Activated CD8-positive, alpha-beta memory T cell treated with anti-CD3 and anti-CD28 coated beads, Interleukin-2, amount 50 U/mL, for 4 hours (primary cell): ENCODE measurements at places on chromosomes 16 and 17.

DNA sequence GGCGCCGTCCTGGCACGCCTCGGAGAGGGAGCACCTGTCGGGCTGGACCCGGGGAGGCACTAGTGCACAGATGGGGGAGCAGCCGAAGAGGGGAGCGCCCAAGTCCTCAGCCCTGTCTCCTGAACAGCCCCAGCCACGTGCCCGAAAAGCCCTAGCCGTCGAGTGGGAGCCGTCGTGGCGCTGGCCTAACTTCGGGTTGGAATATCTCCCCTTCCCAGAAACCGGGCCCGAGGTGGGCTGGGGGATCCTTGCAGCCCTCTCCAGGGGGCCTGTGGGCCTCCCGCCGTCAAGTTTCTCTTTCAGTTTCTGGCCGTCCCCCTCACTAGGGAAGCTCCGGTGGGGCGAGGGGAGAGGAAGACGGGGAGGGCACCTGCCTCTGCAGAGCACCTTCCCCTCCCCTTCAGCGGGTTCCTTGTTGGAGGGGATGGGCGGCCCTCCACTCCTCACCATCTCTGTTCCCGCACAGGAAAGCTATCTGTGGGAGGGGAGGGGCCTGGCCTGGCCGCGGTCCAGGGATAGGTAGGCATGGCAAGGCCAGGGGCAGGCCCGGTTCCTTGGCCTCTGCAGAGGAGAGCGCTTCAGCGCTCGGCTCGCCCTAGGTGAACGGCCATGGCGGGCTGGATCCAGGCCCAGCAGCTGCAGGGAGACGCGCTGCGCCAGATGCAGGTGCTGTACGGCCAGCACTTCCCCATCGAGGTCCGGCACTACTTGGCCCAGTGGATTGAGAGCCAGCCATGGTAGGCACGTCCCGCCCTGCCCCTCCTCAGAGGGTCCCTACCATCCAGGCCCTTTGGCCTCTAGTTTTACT lies 709 bp downstream of the STAT5A start:
- DNase-seq = peak; percentile 64

- no peak for DNase-seq
These were observed 1.9 kb upstream of the PLEKHG4 start for GRCh38 chr16:67277294-67277998.

DNA sequence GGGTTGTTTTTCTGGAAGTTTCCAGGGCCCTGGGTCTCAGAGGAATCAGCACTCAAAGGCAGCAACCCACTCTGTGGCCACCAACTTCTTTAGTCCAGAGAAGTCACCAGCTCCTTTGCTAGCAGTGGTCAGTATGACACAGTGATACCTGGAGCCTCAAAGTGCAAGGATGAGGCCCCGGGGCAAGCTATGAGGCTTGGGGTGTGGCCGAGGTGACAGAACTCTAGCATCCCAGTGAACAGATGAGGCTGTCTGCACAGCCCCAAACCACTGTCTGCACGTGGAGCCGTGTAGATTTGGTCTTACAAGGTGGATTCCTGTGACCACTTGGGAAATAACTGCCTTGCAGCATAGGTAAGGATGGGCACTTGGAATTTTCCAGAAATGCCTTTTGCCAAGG lies 24.9 kb downstream of the TEKT5 start:
- DNase-seq = no peak

- DNase-seq = no peak
These were observed 721 bp upstream of the WFIKKN2 start for GRCh38 chr17:50834429-50835300.

DNA sequence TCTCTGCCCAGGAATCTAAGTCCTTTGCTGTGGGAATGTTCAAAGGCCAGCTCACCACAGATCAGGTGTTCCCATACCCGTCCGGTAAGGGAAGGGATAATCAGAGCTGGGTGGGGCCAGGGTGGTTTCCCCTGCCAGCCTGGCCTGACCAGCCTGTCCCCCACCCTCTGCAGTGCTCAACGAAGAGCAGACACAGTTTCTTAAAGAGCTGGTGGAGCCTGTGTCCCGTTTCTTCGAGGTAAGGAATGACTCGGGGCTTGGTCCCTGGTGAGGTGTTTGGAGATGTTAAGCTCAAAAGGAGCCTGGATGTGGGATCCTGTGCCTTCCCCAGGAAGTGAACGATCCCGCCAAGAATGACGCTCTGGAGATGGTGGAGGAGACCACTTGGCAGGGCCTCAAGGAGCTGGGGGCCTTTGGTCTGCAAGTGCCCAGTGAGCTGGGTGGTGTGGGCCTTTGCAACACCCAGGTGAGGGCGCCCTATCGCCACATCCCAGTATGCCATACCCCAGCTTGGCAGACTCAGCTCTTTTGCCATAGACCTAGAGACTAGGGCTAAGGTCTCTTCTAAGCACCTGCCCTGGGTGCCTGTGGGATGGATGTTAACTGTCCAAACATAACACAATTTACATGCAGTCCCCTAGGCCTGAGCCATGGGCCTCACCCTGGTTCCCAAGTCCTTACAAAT lies 997 bp downstream of the ACADVL start:
- peak; percentile 63 for DNase-seq

DNA sequence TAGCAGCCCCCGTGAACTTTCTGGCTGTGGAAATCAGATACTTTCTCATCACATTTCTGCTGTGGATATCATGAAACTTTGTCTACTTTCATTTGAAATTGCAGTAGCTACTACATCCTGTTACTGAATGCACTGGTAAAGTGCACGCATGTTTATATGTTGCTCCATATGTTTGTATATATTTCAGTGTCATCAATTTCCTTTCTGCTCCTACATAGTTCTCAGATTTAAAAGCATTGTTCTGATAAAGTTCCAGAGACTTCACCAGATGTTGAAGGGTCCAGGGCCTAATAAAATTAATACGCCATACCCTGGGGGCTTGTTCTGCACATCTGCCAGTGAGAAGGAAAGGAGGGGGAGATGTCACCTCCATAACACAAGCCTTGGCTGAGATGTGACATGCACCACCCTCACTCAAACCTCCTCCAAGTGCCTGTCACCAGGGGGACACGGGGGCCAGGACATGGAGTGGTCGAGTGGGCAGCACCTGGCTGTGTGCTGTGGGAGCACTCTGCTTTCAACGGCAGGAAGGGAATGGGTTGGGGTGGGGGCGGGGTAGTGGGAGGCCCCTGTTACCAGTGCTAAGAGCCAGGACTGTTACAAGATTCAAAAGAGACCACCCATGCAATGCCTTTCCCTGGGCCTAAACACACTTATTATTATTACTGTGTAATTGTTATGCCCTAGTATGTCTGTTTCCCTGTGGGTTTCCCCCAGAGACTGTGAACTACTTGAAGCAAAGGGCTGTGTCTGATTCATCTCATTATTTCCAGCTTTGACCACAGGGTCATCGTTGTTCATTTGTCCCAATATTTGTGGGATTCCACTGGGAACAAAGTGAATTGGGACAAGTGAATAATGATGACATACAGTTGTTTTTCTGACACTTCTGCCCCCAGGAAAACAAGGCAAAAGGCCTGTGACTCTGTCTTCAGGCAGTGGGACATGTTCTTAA lies 193.4 kb downstream of the FOXL1 start:
- DNase-seq = no peak

- no peak for DNase-seq
These were observed 3.5 kb upstream of the CA5A start for GRCh38 chr16:87939562-87940423.

DNA sequence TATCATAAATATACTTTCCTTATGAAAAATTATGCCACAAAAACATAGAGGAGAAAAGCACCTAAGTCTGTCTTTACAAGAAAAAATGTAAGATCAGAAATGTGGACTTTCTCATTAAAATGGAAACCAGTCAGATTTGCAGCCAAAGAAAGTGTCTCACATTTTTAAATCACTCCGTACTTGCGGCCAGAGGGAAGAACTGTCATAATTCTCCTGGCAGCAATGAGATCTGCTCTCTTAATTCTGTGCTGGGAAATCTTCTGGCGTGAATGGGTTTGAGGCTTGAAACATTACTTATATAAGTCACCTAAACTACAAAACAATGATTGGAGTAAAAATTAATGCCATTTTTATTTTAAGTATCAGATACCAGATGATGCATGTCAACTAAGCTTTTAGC lies 10.7 kb downstream of the C16orf95 start:
- DNase-seq = no peak

DNA sequence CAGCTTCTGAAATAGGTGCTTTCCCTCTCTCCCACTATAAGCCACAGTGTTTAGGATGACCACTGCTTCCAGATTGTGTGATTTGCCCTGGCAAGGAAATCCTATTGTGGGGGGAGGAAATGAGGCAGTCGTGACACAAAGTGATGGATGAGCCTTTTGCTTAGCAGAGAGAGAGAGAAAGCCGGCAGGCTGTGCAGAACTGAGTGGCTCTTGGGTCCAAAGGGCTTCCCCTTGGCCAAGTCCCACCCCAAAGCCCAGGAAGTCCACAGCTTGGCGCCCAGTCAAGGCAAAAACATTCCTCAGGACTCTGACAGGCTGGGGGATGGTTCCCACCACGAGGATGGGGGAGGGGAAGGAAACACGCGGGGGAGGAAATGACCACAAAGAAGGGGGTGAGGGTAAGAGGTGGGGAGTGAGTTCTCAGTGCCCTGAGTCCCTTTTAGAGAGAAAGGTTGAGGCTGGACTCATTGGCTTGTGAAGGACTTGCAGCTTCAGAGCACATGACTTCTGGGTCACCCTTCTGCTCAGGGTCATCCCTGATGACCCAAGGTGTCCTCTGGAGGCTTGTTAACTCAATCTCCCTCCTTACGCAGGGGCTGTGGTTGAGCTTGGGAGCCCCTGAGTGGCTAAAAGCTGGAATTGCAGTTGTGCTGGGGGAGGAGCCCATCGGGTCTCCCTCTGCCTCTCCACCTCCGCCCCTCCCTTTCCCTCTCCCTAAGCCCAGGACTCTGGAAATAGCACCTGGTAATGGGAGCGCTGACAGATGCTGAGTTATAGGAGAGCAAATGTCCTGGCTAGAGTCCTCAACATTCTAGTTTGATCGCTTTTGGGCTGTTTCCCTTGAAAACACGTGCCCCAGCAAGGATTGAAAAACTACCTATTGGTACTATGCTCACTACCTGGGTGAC lies 10.3 kb upstream of the MSL1 start:
- peak; percentile 65 for DNase-seq

DNA sequence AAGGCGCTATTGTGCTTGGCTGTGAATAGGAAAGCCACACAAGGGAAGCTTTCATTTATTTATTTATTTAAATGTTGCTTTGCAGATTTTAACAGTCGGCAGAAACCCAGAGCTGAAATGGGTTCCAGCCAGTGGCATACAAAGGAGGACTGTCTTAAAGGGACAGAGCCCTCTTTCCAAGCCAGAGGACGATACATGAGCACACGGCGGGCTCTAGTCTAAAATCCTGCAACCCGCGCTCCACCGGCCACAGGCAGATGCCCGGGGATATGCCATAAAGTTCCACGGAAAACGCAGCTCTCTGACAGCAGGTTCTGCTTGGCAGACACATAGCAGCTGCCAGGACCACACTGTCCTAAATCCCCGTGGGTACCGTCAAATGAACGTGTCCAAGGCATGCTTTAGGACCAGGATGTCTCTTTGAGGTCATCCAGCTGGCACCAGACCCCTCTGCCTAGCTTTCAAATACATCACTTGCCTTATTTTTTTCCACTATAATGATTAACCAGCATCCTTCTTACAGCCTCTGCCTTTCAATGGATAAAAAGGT lies 64.6 kb downstream of the CYTH1 start:
- no peak for DNase-seq

DNA sequence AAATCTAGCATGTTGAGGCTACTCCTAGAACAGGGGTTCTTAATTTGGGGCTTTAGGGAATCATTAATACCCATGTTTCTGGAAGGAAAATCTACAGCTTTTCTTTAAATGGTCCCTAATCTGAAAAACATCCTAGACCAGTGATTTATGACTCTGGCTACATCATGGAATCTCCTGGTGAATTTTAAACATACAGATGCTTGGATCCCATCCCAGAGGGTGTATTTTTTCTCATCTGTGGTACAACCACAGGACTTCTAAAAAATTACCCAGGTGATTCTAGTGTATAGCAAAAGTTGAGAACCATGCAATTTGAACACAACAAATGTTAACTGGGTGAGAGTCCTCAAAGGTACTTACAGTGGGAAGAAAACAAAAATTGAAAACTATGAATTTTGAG lies 41.5 kb downstream of the KANSL1 start:
- DNase-seq = no peak

- no peak for DNase-seq
These were observed at the start of gene HYDIN for GRCh38 chr16:71230122-71230845. HYDIN (minus strand) TSS chr16:71230722; CDS start chr16:71186895, 43,827 bp downstream.

DNA sequence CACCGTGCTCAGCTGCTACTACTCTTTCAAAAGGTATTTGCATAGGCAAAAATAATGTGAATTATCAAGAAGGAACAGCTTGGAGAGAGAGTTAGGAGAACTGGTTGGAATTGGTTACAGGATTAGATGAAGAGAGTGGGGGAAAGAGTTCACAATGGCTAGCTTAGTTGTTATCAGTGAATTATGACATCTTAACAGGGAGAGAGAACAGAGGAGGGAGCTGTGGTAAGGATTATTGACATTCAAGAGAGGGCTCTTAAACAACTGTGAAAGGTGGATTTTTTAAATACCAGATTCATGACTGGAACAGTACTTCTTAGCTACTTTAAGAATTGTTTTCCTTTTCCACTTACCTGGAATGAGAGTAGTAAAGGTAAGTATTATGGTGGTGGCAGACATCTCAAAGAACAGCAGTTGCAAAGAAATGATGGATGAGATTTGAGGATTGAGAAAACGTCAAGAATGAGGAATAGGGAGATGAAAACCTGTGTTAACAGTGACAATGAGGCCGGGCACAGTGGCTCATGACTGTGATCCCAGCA lies 43.9 kb upstream of the SLC5A11 start:
- no peak for DNase-seq

DNA sequence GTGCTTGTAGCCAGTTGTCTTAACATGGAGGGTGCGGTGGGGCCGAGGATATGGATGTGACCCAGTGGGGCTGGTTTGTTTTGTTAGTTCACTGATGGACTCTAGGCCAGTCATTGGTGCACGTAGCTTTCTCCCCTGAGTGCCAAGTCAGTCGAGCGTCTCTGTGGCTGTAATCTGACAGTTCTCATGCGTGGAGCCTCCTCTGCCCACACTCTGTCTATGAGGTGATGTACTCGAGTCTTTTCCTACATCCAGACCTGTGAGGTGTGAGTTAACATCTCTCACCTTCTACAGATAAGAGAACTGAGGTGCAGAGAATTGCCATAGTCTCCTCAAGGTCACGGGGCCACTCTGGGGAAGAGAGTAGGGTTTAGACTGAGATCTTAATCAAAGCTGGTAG lies 90.2 kb downstream of the MARCHF10 start:
- no peak for DNase-seq

DNA sequence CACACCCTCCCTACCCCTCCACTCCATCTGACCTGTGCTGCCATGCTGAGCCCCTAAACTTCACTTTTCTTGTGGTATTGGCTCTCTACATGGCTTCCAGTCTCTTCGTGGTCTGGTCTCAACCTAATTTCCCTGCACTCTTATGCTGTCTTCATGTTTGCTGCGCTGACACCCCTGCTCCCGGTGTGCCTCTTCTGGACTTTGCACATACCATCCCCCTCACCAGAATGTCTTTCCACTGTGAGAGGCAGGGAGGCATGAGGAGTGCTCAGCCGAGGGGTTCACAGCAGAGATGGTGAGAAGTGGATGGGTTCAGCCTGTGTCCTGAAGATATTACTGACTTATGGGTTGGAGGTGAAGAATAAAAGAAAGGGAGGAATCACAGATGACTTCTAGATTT lies 2.5 kb downstream of the TNFSF12 start:
- DNase-seq = no peak

- no peak for DNase-seq
These were observed 41.4 kb upstream of the CIBAR2 start for GRCh38 chr16:85153656-85154091.
